Activated CD4-positive, alpha-beta T cell treated with anti-CD3 and anti-CD28 coated beads, Interleukin-2, amount 10 ng/mL, durations not matched to agents 7 days and 5 days (primary cell): ENCODE measurements at places on chromosomes 4 and X.
A peak's percentile ranks its signal among the peaks of the same experiment; 100 is the strongest.

- DNase-seq, result no peak
Measured at GRCh38 chrX:44306356-44306755, 37.1 kb downstream of the EFHC2 start.

GRCh38 chr4:100017637-100018310 is 67.7 kb upstream of the H2AZ1 start:
- no peak for DNase-seq

DNA sequence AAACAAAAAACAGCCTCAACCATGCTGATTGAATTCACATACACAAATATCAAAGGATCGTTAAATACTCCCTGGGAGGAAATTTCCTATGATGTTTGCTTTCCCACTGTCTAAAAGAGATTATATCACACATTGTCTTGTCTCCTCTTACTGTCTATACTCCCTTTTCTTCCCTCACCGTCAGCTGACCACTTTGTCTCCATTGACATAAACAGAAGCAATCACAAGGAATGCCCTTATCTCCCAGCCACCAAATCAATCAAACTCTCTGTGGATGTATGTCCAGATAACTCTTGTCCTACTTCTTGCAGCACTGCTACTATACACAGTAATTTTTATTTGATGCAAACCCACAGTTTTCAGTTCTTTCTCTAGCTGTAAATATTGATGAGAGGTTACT is 12.2 kb upstream of the NUDT9 start:
- no peak for DNase-seq

DNA sequence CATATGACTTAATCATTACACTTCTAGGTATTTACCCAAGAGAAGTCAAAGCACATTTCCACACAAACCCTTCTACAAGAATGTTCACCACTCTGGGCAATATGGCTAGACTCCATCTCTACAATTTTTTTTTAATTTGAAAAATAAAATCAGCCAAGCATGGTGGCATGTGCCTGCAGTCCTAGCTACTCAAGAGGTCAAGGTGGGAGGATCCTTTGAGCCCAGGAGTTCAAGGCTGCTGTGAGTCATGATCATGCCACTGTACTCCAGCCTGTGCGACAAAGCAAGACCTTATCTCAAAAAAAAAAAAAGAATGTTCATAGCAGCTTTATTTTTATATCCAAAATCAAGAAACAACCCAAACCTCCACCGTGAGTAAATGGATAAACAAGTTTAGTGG is 70.3 kb upstream of the MBNL3 start:
- no peak for DNase-seq

DNA sequence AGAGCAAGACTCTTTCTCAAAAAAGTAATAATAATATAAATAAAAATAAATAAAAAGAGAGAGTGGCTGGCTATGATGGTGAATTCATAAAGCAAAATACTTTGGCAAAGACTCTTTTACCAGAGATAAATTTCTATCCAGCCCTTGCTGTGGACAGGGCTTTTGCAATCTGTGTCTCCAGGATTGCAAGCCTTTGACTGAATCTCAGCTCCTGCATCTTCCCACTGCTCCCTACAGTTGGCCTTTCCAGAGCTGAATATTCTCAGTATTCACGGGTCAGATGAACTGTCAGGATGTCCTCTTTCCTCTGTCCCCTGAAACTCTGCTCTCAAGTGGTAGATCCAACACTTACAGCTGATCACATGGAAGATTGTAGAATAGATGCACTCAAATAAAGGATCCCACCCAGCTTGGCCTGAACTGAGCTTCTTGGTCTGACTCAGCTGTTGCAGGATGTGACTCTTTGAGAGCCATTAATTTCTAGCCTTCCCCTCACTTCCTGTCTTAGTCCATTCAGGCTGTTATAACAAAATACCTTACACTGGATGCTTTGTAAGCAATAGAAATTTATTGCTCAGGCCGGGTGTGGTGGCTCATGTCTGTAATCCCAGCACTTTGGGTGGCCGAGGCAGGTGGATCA is 123.4 kb upstream of the GUCY1A1 start:
- no peak for DNase-seq

DNA sequence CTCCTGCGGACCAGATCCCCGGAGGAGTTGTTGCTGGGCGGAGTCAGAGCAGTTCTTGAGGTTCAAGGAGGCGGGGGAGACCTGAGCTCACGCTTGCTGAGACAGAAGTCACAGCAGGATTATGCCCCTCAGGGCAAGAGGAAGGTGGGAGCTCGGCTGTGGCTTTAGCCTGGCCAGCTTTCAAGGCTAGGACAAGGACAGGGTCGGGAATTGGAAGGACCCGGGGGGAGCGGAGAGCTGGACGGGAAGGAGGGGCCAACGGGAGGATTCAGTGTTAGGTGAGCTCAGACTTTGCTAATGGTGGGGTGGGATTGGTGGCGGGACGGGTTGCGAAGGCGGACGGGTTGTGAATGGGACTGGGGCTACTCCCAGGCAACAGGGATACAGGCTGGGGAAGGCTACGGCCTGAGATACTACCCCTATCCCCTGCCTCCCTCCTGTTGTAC is at the start of gene RIBC1:
Gene RIBC1, plus strand, starts transcription at position 13 of the 446 bp plus-strand sequence. CDS start 3,404 bp downstream, outside the sequence.
- no peak for DNase-seq

GRCh38 chr4:47209833-47210232 is 178.5 kb downstream of the GABRB1 start:
- DNase-seq, result no peak

DNA sequence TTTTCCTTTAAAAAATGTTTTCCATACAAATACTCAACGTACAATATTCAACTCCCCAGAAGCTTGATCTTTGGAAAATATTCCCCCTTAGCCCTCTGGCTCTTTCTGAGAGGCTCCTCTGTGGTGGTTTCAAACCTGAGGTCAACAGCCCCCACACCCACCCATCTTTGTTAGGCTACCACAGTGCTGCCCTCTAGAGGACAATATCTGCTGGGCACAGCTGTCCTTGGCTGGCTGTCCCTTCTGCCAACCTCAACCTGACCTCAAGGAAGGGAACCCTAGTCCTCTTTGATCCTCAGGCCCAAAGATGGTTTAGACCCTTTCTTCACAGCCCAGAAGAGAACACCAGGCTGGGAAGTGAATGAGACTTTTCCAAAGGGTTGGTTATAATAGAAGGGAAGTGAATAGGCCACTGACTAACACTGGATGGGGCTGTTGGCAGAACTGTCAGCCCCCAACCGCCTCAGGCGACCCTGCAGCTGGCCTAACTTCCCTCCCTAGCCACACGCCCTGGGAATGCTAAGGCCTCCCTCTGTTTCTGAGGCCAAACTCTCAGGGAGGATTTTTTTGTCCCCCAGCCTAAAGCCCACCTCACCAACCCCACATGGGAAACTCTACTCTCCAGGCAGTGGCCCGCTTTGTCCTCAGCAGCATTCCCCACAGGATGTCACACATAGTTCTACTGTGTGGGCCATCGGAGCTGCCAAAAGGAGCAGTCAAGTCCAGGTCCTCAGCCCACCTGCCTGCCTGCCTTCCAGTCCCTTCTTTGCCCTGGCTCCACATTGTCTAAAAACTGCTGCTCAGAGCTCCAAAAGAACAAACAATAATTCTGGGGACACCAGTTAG is 34.3 kb downstream of the NYX start:
- DNase-seq, result peak; percentile 6

GRCh38 chr4:76969495-76969894 is 19.9 kb downstream of the SEPTIN11 start:
- no peak for DNase-seq

DNA sequence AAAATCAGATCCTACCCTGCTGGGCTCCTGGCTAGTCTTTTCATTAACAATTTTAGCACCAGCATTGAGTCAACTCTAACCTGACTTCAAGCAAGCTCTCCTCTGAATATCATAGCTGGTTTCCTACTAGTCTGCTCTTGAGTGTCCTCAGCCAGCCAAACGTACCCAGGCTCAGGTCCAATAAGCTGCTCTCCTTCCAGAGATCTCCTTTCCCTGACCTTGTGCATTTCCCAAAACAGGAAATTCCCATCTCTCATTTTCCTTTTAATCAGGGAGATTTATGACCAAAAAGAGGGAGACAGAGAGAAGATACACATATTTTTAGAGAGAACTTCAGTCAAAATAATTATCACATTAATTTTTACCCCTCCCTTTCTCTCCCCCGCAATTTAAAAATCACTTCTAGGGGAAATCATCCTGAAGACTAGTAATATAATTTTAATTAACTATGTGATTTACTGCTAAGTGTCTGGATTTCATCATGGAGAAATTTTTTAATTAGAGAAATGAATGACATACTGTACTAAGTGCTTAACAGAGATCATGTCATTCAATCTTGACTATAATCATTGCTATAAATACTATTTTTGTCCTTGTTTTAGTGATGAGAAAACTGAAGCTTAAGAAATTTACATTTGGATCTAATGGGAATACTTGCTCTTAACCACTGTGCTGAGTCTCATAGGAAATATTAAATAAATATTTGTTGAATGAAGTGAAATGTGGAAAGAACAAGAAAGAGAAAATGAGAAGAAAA is 421.7 kb upstream of the INTU start:
- DNase-seq, result no peak

GRCh38 chr4:37132975-37133360 is 111.6 kb upstream of the NWD2 start:
- DNase-seq, result no peak

- no peak for DNase-seq
Measured at GRCh38 chr4:6115342-6115741, 85.0 kb downstream of the JAKMIP1 start.

DNA sequence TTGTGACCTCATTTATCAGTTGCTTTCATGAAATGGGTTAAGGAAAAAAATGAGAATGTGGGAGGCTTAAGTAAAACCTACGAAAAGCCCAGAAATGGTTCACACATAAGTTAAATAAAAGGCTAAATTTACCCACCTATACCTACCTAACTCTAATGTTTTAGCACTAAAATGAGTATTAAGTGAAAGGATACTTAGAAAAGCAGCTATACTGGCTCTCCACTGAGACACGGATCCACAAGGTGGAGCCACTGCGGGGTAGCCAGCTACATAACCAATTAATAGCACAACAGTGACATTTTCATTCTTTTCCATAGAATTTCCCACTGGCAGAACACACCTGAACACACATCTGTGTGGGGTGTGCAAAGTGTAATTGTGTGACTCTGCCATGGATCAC is 101.9 kb downstream of the MAML3 start:
- peak; percentile 50 for DNase-seq

DNA sequence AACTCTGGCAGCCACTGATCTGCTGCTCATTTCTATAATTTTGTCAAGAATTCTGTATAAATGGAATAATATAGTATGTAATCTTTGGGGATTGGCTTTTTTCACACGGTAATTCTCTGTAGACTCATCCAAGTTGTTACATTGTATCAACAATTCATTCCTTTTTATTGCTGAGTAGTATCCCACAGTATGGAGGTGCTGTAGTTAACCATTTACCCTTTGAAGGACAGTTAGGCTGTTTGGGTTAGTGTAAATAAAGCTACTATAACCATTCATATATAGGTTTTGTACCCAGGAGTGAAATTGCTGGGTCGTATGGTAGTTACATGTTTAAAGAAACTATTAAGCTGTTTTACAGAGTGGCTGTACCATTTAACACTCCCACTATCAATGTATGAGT is 157.0 kb upstream of the NDP start:
- no peak for DNase-seq

GRCh38 chr4:56243107-56243506 is 144.2 kb downstream of the AASDH start:
- DNase-seq, result no peak

- no peak for DNase-seq
Measured at GRCh38 chr4:87949961-87950360, 25.6 kb upstream of the SPP1 start.

DNA sequence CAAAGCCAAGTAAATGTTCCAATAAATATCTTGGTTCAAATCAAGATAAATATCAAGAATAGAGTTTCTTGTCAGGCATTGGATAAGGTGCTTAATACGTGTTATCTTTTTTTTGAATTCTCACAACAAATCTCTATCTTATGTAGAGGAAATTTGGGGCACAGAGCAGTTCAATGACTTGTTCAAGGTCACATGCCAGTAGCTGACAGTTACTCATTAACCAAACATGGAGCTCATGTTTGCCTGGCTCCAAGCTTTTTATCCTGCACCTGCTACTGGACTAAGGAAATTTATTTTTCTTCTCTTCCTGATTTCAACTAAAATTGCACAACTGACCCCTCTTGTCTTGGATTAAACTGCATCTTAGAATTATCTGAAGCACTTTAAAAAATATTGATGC is 76.3 kb downstream of the ATP10D start:
- DNase-seq, result no peak

DNA sequence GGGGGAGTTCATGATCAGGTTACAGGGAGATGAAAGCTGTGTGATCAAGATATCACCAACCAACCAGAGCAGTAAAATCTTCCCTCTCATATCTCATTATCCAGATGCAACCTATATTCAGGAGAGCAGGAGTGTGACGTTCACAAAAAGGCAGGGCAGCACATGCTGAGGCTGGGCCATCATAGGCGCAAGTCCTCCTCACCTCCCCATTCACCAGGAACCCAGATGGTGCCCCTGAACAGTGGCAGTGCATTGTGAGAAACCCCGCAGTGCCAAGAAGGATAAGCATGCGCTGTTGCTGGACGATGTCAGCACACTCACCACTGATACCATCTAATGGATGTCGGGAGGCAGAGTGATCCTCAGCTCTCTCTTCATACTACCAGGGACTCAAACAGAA is 170.9 kb downstream of the COL25A1 start:
- no peak for DNase-seq

DNA sequence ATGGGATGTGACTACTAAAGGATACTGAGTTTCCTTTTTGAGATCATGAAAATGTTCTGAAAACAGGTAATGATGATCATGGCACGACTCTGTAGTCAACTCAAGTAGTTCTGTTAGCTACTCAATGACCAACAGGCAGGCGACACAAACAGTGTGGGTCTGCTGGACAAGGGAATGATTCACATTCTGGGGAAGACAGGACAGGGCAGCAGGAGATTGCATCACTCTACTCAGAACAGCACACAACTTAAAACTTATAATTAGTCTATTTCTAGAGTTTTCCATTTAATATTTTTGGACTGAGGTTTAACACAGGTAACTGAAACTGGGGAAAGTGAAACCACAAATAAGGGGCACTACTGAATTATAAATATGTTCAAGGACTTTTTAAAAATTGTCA is 365.2 kb downstream of the PRDM5 start:
- no peak for DNase-seq

GRCh38 chr4:142549726-142550463 is 296.2 kb downstream of the INPP4B start:
- DNase-seq, result no peak

- DNase-seq, result no peak
Measured at GRCh38 chr4:33025236-33025635, 2305.1 kb downstream of the PCDH7 start.

- no peak for DNase-seq
Measured at GRCh38 chr4:144645102-144645630, 790 bp upstream of the HHIP start.

GRCh38 chr4:155371432-155372043 is 5.2 kb downstream of the MAP9 start:
- no peak for DNase-seq

- DNase-seq, result peak; percentile 7
Measured at GRCh38 chrX:46791927-46792809, 33.2 kb upstream of the SLC9A7 start.

GRCh38 chr4:102527695-102528283 is 26.6 kb downstream of the NFKB1 start:
- peak; percentile 30 for DNase-seq

- peak; percentile 29 for DNase-seq
Measured at GRCh38 chr4:150828159-150828558, 186.9 kb downstream of the LRBA start.
